Heart left ventricle (tissue), 16 donors: ENCODE measurements at places on chromosomes 7 and 10. TPM values are rescaled to one million over a fixed set of nuclear protein-coding genes. Genes with fewer than 3 reads are reported as not detected.

- no peaks in the 10 kb centered on the region for H3K36me3 ChIP-seq
- H3K27ac ChIP-seq: no peak overlapping the region
Measured at GRCh38 chr10:90856964-90857634, 740 bp downstream of the HTR7 start.

GRCh38 chr10:27893358-27893954 is 105.4 kb downstream of the ODAD2 start:
- DNase-seq: no peak
- H3K27ac ChIP-seq: no peak overlapping the region
- no peak overlapping the region for H3K4me3 ChIP-seq
- H3K36me3 ChIP-seq: no peaks in the 10 kb centered on the region
- no peaks in the 10 kb centered on the region for H3K27me3 ChIP-seq

DNA sequence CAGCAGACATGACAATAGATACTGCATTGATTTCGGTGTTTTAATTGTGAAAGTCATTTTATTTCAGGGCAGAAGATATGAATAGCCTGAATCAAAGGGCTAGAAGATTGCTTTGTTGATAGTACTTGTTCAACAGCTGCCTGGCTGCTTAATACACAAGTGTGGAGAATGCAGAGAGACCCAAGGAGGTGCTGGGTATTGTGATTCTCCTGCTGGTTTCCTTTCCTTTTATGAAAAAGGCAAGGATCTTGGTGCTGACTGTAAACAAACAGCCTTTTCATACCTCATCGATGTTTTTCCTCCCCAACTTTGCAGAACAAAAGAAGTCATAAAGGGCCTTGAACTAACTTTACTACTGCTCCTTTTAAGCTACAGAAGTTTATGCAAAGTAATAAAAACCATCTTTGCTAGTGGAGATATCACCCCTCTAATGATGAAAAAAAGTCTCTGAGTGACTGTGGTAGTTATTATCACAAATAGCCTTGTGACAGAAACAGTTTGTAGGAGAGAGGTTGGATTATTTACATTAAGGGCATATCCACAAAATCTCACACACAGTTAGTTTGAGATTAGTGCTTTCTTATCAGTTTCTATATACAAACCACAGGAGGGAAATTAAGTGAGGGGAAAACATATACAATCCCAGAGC is 800.0 kb downstream of the LRMDA start:
- no peak for DNase-seq
- no peak overlapping the region for H3K4me3 ChIP-seq
- H3K27me3 ChIP-seq: no peaks in the 10 kb centered on the region
- H3K27ac ChIP-seq: no peak overlapping the region
- H3K36me3 ChIP-seq: no peaks in the 10 kb centered on the region
- no peaks in the 10 kb centered on the region for H3K4me1 ChIP-seq

GRCh38 chr10:97372233-97372875 is 28.8 kb downstream of the RRP12 start:
- no peaks in the 10 kb centered on the region for H3K4me1 ChIP-seq
- no peak overlapping the region for H3K4me3 ChIP-seq
- no peaks in the 10 kb centered on the region for H3K27me3 ChIP-seq
- H3K27ac ChIP-seq: no peak overlapping the region
- no peak for DNase-seq

DNA sequence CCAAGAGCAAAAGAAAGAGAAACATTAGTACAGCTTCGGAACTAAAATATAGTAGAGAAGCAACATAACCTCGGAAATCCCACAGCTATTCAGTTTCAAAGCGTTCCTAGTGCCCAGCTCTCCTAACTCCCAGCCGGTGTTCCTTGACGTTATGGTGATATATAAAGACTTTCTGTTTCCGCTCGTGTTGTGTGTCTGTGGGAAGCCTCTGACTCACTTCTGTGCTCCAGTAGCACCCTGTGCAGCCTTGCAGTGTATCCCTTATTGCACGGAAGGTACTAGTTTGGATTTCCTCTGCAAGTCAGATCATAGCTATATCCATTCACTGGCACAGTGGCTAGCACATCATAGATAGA is 535 bp downstream of the ASAH2B start:
- no peaks in the 10 kb centered on the region for H3K27me3 ChIP-seq
- H3K4me3 ChIP-seq: peak overlapping the region; percentile 79
- H3K27ac ChIP-seq: peak overlapping the region; percentile 79
- DNase-seq: peak; percentile 17
- H3K36me3 ChIP-seq: no peaks in the 10 kb centered on the region

GRCh38 chr10:112972606-112973005 is 22.6 kb downstream of the TCF7L2 start:
- H3K27ac ChIP-seq: no peak overlapping the region
- H3K4me3 ChIP-seq: no peak overlapping the region
- H3K4me1 ChIP-seq: no peaks in the 10 kb centered on the region
- no peaks in the 10 kb centered on the region for H3K27me3 ChIP-seq
- no peak for DNase-seq
- peaks cover 27% of the 10 kb centered on the region for H3K36me3 ChIP-seq

DNA sequence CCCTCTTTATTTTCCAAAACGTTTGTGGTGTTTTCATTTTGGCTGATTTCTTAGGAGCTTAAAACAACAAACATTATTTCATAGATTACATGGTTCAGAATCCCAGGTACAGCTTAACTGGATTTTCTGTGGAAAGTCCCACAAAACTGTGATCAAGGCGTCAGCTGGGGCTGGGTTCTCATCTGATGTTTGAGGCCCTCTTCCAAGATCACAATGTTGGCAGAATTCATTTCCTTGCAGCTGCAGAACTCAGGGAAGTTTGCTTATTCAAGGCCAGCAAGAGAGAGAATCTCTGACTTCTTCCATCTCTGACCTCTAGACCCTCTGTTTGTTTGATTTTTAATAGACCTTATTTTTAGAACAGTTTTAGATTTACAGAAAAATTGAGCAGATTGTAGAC is 108.4 kb upstream of the AGK start:
- no peaks in the 10 kb centered on the region for H3K36me3 ChIP-seq
- H3K27ac ChIP-seq: peak overlapping the region; percentile 34
- no peak for DNase-seq
- no peaks in the 10 kb centered on the region for H3K27me3 ChIP-seq
- H3K4me1 ChIP-seq: no peaks in the 10 kb centered on the region
- H3K4me3 ChIP-seq: no peak overlapping the region

- DNase-seq: no peak
- H3K27ac ChIP-seq: no peak overlapping the region
- H3K4me3 ChIP-seq: no peak overlapping the region
- no peaks in the 10 kb centered on the region for H3K36me3 ChIP-seq
- H3K27me3 ChIP-seq: no peaks in the 10 kb centered on the region
- H3K4me1 ChIP-seq: no peaks in the 10 kb centered on the region
Measured at GRCh38 chr10:86087716-86088115, 278.9 kb downstream of the GRID1 start.

MMP21 gene
- polyA plus RNA-seq: not detected

- no peaks in the 10 kb centered on the region for H3K36me3 ChIP-seq
- DNase-seq: no peak
- no peaks in the 10 kb centered on the region for H3K27me3 ChIP-seq
- H3K4me1 ChIP-seq: peaks cover 14% of the 10 kb centered on the region
Measured at GRCh38 chr7:25500393-25500921, 272.2 kb upstream of the NPVF start.

GRCh38 chr7:110307776-110308175 is 783.2 kb upstream of the LRRN3 start:
- H3K27ac ChIP-seq: no peak overlapping the region
- no peaks in the 10 kb centered on the region for H3K4me1 ChIP-seq
- H3K36me3 ChIP-seq: no peaks in the 10 kb centered on the region

TEX47 gene
- polyA plus RNA-seq: not detected

GRCh38 chr7:33547880-33548279 is 357.5 kb upstream of the BMPER start:
- H3K4me1 ChIP-seq: no peaks in the 10 kb centered on the region
- no peak for DNase-seq
- H3K36me3 ChIP-seq: no peaks in the 10 kb centered on the region
- H3K27me3 ChIP-seq: no peaks in the 10 kb centered on the region

DNA sequence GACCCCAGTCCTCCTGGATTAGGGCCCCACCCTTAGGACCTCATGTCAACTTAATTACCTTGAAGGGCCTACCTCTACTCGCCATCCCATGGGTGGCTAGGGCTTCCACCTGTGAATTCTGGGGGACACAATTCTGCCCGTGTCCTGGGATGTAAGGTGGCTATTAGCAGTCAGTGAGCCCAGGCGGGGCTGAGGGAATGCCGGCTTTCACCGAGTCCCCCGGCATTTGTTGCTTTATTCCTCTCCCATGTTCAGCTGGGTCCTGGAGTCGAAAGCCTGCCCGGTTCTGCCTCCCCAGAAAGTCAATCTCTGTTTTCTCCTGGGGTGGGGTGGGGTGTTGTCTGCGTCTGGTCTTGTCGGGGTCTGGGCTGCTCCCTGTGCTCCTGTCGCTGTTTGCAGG is 125.6 kb downstream of the GLRX3 start:
- no peaks in the 10 kb centered on the region for H3K36me3 ChIP-seq
- no peak overlapping the region for H3K4me3 ChIP-seq
- no peak for DNase-seq
- no peak overlapping the region for H3K27ac ChIP-seq

GRID2IP gene
- polyA plus RNA-seq: not detected

- H3K4me1 ChIP-seq: no peaks in the 10 kb centered on the region
- DNase-seq: no peak
- H3K4me3 ChIP-seq: no peak overlapping the region
- no peak overlapping the region for H3K27ac ChIP-seq
Measured at GRCh38 chr7:115682507-115682906, 348.1 kb downstream of the TFEC start.

- H3K4me1 ChIP-seq: no peaks in the 10 kb centered on the region
- DNase-seq: no peak
- H3K36me3 ChIP-seq: no peaks in the 10 kb centered on the region
Measured at GRCh38 chr7:120617275-120617674, 240.7 kb downstream of the TSPAN12 start.

GRCh38 chr7:1081931-1082401 is 5.9 kb upstream of the GPER1 start:
- H3K27ac ChIP-seq: no peak overlapping the region
- H3K4me1 ChIP-seq: peaks cover 2% of the 10 kb centered on the region
- no peaks in the 10 kb centered on the region for H3K36me3 ChIP-seq
- no peak overlapping the region for H3K4me3 ChIP-seq

CCZ1 gene
- 58.5 TPM for polyA plus RNA-seq
